ENCODE measurements at places on chromosomes 13 and 19.

GRCh38 chr19:36097036-36097435 lies 13.9 kb upstream of the OVOL3 start:
- DNase-seq = peak; percentile 99

DNA sequence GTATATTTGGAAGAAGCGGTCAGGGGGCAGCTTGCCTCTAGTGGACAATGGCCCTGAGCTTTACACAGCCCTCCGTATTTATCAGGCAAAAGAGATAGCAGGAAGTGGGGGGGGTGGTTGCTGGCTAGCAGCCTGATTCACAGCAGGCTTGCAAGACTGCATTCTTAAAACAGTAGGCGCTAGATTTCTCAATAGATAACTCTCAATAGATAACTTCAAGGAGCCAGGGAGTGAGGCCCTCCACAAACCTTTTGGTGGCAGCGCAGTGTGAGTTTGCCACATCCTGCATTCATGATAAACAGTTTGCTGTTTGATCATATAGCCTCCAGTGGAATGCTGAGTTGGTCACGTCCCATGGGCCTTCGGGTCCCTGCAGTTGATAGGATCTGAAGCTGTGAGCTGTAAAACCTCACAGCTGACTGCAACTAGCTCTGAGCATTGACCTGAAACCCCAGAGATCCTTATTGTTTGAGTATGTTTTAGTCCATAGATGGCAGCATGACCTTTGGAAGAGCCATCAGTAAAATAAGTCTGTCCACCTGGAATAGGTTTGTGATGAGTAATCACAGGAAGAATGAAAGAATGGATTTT lies 12.2 kb downstream of the FPR3 start:
- DNase-seq = no peak

DNA sequence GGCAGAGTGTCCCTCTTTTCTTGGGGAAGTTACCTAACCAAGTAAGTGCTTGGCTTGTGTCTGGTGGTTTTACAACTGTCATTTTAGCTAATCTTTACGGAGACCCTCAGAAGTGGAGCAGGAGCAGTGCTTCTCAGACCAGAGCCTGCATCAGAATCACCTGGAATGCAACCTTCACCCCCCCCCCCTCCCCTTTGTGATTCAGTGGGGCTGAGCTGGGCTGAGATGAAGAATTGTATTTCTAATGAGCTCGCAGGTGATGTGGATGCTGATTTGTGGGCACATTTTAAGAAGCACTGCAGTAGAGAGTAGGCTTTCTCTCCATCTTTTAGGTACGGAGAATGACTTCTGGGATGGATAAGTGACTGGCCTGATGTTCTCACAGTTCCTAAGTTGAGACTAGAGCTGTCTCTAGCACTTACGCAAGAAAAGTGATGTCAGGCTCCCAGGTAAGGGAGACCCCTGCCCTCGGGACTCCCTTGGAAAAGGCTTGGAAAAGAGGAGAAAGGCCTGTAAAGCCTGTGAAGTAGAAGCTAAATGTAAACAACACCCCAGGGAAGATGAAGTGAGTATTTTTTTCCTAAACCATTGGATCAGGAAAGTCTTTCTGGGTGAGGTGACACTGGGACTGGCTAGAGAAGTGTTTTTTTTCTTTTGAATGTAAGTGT lies 23.3 kb upstream of the RNF113B start:
- DNase-seq = no peak

GRCh38 chr13:96252903-96253302 lies 163.0 kb downstream of the HS6ST3 start:
- DNase-seq = no peak

GRCh38 chr13:79919091-79919490 lies 421.8 kb downstream of the SPRY2 start:
- DNase-seq = no peak

DNA sequence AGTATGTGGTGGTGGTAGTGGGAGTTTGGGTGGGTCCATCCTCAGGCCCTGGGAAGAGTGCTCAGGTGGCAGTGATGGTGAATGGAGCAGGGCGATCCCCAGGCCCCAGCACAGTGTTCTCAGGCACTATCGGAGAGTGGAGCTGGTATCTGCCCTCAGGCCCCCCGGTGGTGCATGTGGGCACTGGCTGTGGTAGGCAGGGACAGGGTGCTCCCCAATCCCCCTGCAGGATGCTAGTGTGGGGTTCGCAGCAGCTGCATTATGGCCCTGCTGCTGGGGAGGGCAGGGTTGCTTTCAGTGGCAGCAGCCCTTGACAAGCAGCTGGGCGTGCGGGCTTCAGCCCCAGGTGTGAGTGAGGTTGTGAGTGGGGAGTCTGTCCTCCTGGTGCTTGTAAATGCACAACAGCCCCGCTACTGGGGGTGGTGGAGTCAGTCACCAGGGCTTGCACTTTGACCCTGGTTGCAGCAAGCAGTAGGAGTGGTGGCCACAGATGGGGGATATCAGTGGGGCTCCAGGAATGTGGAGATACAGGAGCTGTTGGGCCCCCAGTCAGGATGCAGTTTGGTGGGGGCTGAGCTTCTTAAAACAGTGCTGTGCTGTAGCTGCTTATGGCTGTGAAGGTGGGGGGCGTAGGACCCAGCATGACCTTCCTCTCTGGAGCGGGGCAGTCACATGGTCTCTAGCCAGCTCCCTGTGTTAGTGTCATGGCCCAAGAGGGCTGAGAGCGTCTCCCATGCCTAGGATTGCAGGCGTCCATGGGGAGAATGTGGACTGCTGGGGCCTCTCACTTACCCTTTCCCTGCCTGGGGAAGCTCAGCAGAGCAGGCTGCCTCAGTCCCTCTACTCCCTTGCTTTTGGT lies 38.7 kb upstream of the ARHGEF7 start:
- no peak for DNase-seq

GRCh38 chr13:43470610-43471009 lies 316.2 kb downstream of the ENOX1 start:
- no peak for DNase-seq

GRCh38 chr19:5002143-5002542 lies 33.2 kb downstream of the KDM4B start:
- DNase-seq = no peak

- DNase-seq = no peak
Observed at GRCh38 chr19:49952479-49952836, 8.5 kb downstream of the SIGLEC11 start.

GRCh38 chr19:30547246-30547645 lies 175.1 kb downstream of the ZNF536 start:
- no peak for DNase-seq

GRCh38 chr13:23671377-23671776 lies 101.2 kb downstream of the TNFRSF19 start:
- DNase-seq = no peak

GRCh38 chr19:50365434-50366306 lies at the start of gene NAPSA:
Gene NAPSA, minus strand, starts transcription at chr19:50365639. Its CDS starts 18 bp downstream, at chr19:50365621.
- no peak for DNase-seq

DNA sequence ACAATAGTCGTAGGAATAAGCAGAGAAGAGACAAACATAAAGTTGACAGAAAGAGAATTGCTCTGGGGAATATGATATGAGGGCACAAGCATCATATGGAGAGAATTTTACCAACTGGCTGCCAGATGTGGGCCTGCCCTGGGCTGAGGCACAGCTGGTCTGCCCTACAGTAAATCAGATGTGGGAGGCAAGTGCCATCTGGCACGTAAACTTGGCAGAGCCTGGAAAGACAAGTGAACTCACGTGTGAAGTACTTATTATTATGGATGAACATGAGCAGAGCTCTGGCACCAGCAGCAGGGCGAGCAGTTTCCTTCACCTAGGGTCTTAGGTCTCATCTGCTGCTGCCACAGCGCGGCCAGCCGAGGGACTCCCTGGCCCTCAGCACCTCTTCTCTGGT lies 20.6 kb downstream of the PCDH8 start:
- no peak for DNase-seq

- DNase-seq = no peak
Observed at GRCh38 chr19:35034005-35034502, 3.8 kb downstream of the SCN1B start.

- no peak for DNase-seq
Observed at GRCh38 chr19:2561221-2561620, 85.3 kb downstream of the GADD45B start.

GRCh38 chr13:51923983-51924539 lies 62.3 kb downstream of the CCDC70 start:
- no peak for DNase-seq

DNA sequence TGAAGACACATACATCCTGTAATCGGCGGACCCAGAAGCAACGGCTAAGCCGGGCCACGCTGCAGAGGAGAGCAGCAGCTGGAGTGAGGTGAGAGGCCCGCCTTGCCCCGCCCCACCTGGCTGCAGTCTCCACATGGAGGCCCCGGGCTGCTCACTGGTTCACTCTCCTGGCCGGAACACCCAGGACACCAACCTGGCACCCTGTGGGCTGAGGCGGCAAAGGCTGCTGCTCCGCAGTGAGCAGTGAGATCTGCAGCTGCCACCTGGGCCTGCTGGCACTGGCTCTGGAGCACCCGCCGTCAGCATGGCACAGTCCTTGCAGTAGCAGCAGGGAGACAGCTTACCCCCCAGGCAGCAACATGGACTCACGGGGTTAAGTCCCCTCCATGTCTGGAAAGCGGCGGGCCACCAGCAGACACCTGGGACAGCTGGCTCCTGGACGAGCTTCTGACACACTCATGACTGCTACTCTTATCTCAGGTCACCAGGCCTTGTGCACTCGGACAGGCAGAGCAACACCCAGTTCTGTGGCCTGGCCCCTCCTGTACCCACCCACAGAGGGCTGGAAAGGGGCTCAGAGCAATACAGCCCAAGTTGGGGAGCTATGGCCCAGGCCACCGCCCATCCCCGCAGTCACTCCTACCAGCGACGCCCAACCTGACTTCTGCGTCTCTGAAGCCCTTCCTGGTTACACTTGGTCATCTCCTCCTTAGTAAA lies 13.2 kb upstream of the KPTN start:
- DNase-seq = no peak

DNA sequence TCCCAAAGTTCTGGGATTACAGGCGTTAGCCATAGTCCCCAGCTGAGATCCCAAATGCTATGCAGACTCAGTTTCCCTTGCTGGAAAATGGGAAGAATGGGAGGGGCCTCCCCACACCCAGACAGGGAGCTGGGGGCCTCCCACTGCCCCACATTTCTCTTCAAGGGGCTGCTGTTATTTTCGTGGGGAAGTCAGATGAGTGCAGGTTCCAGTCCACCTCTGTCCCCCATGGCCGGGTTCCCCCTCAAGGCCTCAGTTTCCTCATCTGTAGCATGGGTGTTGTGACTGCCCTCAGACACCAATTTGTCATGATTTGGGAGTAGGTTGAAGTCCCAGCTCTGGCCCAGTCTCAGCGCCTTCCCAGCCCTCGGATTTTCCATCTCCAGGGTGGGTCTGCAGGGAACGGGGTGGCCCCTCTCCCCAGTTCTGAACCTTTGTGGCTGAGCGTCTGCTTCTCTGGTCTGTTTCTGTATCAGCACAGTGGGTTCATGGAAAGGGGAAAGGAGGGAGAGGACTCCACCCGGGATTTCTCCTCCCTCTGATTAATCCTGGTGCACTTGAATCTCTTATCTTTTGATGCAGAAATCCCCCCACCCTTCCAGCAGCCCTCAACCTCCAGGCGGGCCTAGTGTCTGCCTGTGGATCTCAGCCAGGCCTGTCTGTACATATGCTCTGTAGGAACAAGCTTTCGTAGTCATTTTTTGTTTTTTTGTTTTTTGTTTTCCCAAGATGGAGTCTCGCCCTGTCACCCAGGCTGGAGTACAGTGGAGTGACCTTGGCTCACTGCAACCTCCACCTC lies 12.2 kb downstream of the NFIC start:
- DNase-seq = no peak

DNA sequence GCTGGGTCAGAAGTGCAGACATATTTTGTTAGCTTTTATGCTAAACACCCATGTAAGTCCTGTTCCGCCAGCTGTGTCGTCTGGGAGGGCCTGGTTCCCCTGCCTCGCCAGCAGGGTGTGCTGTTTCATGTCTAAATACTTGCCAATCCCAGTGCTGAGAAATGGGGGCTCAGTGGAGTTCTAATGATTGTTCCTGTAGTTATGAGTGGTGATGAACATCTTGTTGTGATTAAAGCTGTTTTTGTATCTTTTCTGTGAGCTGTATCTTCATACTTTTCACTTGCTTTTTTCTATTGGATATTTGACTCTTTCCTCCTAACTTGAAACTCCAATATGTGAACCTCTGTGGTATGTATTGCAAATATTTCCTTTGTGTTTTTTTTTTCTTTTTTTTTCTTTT lies 32.7 kb downstream of the KDM4B start:
- peak; percentile 16 for DNase-seq

DNA sequence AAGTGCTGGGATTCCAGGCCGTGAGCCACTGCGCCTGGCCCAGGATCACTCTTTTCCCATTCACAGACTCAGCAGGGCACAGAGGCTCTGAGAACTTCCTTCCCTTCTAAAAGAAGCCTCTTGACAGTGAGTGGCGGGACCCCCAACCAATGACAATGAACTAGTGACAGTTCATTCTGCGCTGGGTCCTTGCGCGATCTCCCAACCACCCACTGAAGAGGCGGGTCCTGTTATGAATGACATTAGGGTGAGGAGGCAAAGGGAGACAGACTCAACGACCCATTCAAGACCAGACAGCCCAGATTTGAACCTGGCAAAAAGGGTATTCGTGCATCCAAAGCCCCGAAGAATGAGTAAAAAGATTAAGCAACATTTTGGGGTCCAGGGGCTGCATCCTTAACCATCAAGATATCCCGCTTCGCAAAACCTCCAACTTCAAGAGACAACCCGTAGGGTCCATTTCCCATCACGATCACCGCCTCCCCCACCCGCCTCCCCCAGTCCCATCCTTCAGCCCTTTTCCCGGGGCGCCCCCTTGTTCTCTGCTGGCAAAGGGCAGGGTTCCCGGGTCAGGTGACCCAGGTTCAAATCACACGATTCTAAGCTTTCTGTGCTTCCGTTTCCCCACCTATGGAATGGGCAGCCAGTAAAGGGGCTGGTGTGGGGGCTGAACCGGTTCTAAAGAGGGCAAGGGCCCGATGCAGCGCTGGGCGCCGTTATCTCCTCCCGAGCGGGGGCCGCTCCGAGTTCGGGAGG lies 719 bp downstream of the SUGP2 start:
- peak; percentile 93 for DNase-seq

DNA sequence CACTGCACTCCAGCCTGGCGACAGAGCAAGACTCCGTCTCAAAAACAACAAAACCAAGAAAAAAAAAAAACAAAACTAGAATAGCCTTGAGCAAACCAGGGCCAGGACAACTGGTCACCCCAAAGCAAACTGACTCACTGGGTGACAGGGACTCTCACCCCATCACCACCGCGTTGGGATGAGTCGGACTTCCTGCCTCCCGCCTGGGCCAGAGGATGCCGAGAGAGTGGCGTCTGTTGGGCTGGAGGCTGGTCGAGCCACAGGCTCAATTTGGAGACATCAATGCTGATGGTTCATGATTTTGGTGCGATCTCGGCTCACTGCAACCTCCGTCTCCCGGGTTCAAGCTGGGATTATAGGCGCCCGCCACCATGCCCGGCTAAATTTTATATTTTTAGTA lies 11.6 kb downstream of the TMPRSS9 start:
- no peak for DNase-seq

- no peak for DNase-seq
Observed at GRCh38 chr13:43365039-43365344, 341.6 kb downstream of the DNAJC15 start.

DNA sequence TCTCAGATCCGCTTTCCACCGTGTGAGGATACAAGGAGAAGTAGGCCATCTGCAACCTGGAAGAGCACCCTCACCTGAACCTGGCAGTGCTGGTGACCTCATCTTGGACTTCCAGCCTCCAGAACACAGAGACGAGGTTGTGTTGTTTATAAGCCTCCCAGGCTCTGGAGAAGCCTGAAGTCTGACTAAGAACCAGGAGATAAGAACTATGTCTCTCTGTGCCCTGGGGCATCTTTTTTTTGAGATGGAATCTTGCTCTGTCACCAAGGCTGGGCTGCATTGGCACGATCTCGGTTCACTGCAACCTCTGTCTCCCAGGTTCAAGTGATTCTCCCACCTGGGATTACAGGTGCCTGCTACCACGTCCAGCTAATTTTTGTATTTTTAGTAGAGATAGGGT lies 14.5 kb downstream of the FCGBP start:
- DNase-seq = no peak

GRCh38 chr19:42606660-42607351 lies 12.1 kb upstream of the CEACAM8 start:
- DNase-seq = peak; percentile 13

Measured in pons (tissue), 1 donor.